Posterior vena cava (tissue), 2 donors: ENCODE measurements at places on chromosomes 1 and 21. TPM values are rescaled to one million over a fixed set of nuclear protein-coding genes. Genes with fewer than 3 reads are reported as not detected.

OR2T11 gene
- not detected for total RNA-seq

CFHR1 gene
- total RNA-seq = 0.76 TPM

RHCE gene
- total RNA-seq = not detected

C1orf56 gene
- 3.3 TPM for total RNA-seq

DNA sequence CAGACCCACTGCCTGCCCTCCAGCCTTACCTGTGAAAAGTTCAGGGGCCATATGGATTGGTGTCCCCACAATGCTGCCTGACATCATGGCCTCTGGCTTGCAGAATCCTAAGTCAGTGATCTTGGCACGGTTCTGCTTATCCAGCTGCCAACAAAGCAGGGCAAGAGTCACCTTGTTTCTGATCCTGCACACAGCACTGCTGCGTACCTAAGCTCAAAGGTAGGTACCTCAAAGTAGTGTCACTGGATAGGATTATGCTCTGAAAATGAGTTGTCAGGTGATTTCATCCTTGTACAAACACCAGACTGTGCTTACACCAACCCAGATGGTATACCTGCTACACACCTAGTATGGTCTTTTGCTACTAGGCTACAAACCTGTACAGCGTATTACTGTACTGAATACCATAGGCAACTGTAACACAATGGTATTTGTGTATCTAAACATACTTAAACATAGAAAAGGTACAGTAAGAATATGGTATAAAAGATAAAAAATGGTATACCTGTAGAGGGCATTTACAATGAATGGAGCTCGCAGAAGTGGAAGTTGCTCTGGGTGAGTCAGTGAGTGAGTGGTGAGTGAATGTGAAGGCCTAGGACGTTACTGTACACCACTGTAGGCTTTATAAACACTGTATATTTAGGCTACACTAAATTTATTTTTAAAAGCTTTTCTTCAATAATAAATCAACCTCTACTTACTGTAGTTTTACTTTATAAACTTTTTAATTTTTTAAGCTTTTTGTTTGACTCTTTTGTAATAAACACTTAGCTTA lies 29.1 kb upstream of the RBBP5 start:
- DNase-seq = no peak

DNA sequence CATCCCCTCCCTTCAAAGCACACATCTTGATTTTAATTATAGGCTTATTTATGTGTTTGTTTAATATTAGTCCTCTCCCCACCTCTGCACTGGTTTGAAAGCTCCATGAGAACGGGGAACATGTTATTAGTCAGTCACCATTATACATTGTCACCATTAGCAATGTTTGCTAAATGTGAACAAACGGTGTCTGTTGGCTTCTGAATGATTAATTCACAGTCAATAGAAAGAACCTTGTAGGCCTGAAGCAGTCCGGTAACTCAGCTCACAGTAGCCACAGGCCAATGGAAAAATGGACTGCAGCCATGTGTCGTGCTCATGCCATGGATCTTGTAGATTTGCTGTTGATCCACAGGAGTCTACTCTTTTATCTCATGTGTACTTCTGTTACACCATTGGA lies 49.7 kb upstream of the NHLH2 start:
- DNase-seq = no peak
